ENCODE measurements at places on chromosomes 7 and 10. TPM values are rescaled to one million over a fixed set of nuclear protein-coding genes. Genes with fewer than 3 reads are reported as not detected.

DNA sequence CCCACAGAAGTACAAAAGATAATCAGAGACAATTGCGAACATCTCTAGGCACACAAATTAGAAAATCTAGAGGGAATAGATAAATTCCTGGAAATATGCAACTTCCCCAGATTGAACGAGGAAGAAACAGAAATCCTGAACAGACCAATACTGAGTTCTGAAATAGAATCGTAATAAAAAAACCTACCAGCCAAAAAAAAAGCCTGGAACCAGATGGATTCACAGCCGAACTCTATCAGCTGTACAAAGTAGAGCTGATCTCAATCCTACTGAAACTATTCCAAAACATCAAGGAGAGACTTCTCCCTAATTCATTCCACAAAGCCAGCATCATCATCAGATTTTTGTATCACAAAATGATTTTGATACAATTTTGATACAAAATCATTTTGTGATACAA is 206.4 kb downstream of the REEP3 start:
- DNase-seq = no peak

DNA sequence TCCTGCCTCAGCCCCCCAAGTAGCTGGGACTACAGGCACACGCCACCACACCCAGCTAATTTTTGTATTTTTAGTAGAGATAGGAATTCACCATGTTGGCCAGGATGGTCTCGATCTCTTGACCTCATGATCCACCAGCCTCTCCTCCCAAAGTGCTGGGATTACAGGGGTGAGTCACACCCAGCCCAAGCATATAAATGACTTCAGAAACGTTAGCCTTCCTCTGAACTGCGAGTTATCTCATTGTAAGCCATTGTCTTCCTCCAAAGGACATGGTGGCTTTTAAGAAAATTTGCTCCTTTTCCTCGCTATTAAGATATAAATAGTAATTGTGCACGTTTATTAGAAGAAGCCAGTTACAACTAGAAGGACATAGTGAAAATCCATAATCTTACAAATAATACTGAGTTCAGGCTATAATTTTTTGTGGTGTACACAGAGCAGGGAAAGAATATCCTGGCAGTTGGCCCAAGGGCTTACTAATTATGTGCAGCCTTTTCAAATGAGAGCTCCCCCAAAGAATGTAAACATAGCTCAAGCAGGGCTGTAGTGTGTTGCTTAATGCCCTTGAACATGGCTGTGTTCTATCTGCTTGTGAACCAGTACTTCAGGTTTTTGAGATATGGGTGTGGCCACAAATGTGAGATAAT is 495.8 kb downstream of the PARD3 start:
- DNase-seq = peak; percentile 57

- peak; percentile 76 for DNase-seq
Observed at GRCh38 chr10:96614515-96614914, 27.7 kb upstream of the TM9SF3 start.

- DNase-seq = peak; percentile 66
Observed at GRCh38 chr10:95273393-95274312, 17.1 kb downstream of the PDLIM1 start.

- DNase-seq = no peak
Observed at GRCh38 chr7:25967278-25968204, 184.5 kb upstream of the NFE2L3 start.

DNA sequence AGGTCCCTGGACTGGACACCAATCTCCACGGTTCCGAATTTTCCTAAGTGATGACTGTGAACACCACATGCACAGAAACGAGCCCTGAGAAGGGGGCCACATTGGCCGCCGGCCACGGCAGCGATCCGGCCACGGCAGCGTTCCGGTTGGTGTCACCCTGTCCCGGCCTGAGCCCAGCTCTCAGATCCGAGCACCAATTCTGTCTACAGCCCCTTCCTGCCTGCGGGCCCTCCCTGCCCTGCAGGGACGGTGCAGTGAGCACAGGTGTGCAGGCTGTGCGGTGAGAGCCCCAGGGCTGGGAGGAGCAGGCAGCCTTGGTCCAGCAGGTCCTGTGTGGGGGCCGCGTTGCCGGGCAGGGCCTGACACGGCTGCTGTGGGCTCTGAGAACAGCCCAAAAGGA is 29.7 kb upstream of the GPR146 start:
- DNase-seq = no peak

DNA sequence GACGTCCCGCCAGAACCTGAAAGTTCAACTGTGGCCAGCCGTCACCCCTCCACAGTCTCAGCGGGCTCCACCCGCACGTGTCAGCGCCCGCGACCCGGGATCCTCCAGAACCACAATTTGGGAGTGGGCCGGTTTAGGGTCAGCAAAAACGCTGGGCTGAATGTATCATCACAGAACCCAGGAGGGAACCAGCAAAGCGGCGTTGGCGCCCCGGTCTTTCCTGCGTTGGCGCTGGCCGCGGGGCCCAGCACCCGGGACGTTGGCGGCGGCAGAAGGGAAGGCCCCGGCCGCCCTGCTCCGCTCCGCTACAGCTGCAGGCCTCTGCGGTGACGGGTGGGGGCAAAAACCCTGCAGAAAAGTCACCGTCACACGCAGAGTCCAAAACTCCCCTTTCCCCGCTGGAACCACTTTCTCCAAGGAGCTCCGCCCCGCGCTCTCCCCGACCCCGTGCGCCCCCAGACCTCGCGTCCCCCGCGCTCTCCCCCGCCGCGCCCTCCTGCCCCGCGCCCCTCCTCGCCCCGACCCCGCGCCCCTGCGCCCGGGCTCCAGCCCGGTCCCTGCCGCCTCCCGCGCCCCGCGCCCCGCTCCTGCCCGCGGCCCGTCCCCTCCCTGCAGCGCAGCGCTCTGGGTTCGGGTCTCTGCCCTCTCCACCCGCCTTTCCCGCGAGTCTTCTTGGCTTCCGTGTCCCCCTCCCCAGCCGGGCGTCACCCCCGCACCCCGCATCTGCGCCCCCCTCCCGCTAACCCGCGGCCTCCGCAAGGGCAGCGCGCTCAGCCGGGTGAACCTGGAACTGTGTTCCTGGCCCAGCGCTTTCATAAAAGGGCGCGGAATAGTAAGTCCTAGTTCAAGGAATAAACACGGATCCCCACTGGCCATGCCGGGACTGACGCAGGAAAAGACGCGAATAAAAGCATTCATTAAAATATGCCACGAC is 24.0 kb upstream of the RNF32 start:
- DNase-seq = peak; percentile 64

- DNase-seq = no peak
Observed at GRCh38 chr7:18845700-18846099, 271.7 kb downstream of the TWIST1 start.

ZC3HAV1L gene
- 10.9 TPM for total RNA-seq

NPSR1 gene
- total RNA-seq = 1.0 TPM

FXYD4 gene
- total RNA-seq = 0.98 TPM

GRCh38 chr7:70855373-70855772 is 276.6 kb upstream of the GALNT17 start:
- no peak for DNase-seq

- DNase-seq = peak; percentile 62
Observed at GRCh38 chr10:71243756-71244395, 31.5 kb downstream of the UNC5B start.

- DNase-seq = no peak
Observed at GRCh38 chr10:36301139-36301538, 659.0 kb upstream of the FZD8 start.

DNA sequence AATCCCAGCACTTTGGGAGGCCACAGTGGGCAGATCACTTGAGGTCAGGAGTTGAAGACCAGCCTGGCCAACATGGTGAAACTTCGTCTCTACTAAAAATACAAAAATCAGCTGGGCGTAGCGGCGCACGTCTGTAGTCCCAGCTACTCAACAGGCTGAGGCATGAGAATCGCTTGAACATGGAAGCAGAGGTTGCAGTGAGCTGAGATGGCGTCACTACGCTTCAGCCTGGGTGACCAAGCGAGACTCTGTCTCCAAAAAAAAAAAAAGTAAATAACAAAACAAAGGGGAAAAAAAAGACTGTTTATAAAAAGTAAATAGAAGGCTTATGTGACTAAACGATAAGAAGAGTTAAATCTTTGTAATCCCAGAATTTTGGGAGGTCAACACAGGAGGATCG is 15.0 kb upstream of the DNMBP start:
- DNase-seq = no peak

DNA sequence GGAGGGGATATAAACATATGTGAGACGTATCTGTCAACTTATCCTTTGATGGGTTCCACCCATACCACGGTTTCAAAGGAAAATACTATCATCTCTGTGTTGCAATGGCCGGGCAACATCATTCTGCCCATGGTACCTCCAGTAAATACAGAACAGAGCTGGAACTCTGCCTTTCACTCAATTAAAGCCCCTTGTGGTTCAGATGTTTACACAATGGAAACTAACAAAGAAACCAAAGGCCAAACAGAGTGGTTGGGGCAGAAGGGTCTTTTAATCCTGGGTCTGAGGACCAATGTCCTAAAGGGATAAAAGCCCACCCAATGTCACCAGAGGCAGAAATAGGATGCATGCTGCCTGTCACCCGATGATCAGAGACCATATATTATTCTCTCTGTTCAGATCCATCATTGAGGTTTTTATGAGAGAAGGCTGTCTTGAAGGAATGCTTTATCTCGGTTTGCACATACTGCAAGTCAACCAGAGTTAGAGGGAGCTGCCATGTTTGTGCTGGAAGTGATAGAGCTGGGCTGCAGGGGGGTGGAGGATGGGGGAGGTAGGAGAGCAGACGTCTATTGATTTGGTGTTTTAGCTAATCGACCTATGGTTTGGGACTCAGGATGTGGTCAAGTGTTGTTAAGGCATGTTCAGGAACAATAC is 105.4 kb upstream of the FRMD4A start:
- DNase-seq = no peak

DNA sequence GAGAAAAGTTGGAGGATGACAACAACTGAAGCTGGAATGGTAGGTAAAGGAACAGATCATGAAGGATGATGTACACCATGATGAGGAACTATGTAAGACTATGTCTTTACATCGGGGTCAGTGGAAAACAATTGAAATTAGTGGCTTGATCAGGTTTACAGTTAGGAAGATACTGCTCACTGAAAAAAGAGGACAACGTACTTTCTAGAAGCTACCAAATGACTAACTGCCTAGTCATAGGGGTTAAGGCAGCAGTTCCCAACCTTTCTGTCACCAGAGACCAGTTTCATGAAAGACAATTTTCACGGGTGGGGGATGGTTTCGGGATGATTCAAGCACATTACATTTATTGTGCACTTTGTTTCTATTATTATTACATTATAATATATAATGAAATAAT is 91.6 kb upstream of the ANKRD1 start:
- DNase-seq = no peak

GRCh38 chr7:157028199-157028903 is 17.9 kb upstream of the MNX1 start:
- no peak for DNase-seq
